ENCODE measurements at places on chromosomes 3 and 15.

DNA sequence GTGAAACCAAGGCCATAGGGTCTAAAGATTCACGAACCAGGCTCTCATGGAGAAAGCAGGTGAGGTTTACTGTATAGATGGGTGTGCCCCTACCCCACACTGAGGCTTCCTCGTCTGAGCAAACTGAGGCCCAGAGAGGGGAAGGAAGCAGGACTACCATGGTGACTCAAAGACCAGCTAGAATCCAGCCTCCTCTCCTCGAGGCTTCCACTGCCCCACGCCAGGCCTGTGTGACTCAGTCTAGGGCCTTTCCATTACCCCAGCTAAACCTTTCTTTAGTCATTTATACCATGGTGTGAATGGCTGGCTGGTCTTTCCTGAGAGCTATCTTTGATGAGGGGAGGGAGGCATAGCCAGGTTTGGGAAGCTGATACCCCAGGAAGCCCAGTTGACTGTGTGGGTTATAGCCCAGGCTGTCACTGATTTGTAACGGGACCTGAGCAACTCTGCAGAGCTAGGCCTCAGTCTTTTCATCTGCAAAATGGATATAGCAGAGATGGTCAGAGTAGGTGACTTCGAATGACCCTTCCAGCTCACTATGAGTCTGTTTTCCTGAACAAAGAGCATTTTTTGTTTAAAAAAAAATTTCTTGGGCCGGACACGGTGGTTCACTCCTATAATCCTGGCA lies 3.0 kb upstream of the RHO start:
- DNase-seq = no peak

DNA sequence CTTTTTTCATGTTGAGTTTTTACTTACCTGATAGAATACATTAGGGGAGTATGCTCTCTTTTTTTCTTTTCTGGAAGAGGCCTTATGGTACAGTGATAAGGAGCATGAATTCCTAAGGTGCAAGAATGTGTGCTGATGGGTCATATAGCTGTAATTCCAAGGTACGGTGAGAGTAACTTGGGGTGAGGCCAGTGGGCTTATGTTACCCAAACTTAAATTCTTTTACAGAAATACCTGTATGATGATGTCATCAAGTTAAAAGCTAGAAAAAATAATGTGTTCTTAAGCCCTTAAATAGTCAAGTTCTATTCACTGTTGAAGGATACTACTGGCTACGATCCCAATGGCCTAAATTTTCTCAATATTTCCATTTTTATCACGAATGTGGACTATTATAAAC lies 111.2 kb downstream of the GMPS start:
- no peak for DNase-seq

DNA sequence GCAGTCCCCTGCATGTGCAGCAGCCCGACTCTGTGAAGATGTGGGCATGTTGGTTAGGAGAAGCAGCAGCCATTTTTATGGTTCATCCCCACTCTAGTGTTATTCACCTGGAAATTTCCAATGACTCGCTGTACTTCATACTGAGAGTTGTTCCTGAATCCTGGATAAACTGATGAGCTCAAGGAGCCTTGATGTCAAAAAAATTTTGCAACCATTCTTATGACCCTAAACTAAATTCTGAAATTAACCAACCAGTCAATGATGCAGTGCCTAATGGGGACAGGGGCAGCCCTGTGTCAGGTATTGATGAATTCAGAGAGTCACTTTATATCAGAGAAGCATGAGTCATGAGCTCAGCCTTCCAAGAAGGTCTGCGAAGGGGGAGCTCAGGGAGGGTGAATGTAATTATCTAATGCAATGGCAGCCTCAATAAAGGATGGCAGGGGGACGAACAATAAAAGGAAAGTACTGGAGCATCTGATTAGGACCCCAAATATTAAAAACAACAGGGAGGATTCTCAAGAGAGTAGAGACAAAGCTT lies 108.4 kb upstream of the VEPH1 start:
- DNase-seq = no peak

DNA sequence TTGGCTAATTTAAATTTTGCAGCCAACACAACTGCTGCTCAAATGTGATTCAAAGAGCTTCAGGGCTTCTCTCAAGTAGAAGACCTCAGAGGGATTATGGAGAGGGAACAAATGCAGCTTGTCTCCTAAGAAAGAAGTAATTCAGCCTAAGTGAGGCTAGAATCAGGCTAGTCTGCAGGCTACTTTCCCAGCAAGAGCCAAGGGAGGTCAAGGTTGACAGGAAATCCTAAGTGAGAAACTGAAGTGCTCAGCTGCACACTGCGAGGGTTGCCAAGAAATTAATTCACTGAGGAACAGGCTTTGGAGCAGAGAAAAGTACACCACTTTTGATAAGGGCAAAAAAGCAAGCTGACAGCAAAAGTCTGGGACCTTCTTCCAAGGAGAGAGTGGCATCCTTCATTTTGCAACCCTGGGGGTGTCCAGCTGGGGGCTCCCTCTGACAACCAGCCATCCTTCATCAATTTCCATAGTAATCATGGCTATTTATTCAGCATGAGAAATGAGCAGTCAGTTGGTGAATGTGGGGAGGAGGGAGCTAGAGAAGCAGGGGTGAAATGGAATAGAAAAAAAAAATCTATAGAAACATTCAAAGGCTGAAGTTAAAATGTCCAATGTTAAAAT lies 646.4 kb upstream of the ADAMTS9 start:
- DNase-seq = peak; percentile 18

- no peak for DNase-seq
Measured at GRCh38 chr3:72899349-72899765, 11.5 kb downstream of the GXYLT2 start.

- DNase-seq = no peak
Measured at GRCh38 chr3:55854494-55854893, 367.4 kb upstream of the WNT5A start.

DNA sequence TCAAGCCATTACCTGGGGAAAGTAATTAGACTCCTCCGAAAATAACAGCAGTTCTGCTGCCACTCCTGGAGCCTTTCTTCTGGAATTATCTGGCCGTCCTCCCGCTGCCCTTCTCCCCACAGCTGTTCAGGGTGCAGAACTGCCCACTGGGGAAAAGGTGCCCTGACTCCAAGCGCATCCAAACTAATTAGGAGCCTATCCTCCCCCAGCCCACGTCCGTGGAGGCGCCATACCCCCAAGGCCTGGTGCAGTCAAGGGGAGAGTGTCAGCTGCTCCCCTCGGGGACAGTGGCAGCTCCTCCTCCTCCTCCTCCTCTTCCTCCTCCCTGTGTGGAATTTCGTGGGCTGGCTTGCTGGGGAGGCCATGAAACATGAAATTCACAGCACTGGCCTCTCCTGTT lies 177.2 kb downstream of the XXYLT1 start:
- DNase-seq = no peak

GRCh38 chr3:122271246-122271898 lies 53.7 kb upstream of the CSTA start:
- DNase-seq = peak; percentile 51

DNA sequence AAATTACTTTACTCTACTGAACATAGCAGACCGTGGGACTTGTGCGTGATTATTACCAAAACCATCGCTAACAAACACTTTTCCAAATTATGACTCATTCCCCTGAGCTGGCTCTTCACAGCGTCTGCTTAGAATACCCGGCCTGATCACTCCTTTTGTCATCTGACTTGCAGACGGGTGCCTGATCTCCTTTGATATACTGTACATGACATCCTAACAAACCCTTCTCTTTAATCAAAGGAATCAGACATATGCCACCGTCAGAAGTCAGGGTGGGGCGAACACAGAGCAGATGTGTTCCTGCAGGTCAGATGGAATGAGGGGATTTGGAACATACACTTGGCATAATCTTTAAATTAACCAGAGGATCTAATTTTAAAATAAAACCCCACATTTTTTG lies 48.5 kb upstream of the SH3GL3 start:
- peak; percentile 2 for DNase-seq

GRCh38 chr15:42577514-42578031 lies 2.2 kb downstream of the STARD9 start:
- DNase-seq = peak; percentile 38

DNA sequence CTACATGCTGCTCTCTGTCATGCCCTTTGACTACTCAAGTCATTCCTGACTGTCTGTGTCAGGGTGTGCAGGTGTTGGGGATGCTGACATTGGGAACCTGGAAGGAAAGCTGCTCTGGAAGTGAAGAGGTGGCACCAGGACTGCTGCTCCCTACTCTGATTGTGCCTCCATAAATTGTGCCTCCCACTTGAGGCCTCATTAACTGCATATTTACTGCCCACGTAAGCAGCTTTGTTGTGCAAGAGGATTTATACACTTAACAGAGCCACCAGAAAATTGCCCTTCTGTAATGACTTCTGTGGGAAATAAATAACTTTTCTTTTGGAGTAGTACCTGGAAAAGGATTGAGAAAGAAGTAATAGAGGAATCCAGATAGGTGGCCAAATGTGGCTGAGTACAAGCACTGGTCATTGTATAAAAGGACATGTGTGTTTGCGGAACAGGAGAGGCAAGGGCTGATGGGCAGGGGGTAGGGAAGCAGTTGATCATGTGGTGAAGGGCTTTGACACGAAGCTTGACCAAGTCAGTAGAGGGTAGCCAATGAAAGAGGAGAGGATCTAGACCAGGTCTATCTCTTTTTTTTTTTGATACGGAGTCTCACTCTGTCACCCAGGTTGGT lies 24.8 kb downstream of the IL20RB start:
- no peak for DNase-seq

DNA sequence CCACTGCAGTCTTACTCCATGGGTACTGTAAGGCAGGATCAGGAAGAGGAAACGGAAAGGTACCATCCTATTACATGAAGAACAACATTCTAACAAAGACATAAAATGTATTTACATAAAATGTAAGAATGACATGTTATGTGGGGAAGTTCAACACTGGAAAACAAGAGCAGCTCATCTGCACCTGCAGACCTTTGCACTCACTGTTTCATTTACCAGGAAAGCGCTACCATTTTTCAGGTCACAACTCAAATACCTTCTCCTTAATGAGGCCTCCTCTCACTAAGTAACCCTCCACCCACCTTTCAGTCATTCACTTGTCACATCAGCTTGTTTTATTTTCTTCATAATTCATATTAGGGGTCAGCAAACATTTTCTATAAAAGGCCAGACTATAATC lies 2.6 kb downstream of the TMCC1 start:
- no peak for DNase-seq

DNA sequence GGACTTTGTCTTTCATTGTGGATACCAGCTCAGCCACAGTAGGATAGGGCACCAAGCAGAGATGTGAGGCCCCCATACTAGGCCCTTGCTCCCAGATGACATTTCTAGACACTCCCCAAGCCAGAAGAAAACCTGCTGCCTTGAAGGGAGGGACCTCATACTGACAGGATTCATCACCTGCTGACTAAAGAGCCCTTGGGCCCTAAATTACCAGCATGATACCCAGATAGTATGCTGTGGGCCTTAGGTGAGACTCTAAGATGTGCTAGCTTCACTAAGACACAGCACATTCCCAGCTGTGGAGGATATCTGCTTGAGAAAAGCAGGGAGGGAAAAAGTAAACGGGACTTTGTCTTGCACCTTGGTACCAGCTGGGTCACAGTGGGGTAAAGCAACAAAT lies 324.0 kb downstream of the TBL1XR1 start:
- no peak for DNase-seq

GRCh38 chr3:142501004-142501926 lies 53.4 kb upstream of the XRN1 start:
- DNase-seq = no peak

GRCh38 chr3:184827572-184827971 lies 15.6 kb downstream of the VPS8 start:
- no peak for DNase-seq

DNA sequence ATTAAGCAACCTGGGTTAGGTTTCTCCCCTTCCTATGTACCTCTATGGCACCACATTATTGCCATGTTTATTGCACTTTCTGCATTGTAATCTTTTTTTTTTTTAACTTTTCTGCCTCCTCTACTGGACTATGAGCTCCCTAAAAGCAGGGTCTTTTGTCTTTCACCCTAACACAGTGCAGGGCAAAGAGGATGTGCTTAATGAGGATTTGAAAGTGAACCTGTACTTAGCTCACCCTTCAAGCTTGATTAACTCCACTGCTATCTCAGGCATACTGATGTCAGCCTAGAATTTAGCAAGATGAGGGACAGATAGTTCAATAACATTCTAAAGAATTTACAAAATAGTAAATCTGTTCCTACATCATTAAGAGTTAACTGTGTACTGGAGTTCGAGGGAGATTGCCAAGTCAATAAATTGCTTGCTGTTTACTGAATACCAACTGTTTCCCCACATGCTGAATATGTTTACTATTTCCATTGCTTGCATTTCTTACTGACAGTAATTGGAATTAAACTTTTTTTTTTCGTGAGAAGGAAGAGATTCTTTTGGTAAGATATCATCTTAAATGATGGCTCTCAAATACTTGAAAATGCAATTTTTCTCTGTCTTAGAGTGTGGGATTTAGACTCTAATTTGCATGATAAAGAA lies 15.7 kb upstream of the PPARG start:
- DNase-seq = no peak

- no peak for DNase-seq
Measured at GRCh38 chr3:45212095-45212468, 14.0 kb downstream of the TMEM158 start.

- DNase-seq = no peak
Measured at GRCh38 chr3:13529196-13530112, 19.5 kb upstream of the FBLN2 start.

DNA sequence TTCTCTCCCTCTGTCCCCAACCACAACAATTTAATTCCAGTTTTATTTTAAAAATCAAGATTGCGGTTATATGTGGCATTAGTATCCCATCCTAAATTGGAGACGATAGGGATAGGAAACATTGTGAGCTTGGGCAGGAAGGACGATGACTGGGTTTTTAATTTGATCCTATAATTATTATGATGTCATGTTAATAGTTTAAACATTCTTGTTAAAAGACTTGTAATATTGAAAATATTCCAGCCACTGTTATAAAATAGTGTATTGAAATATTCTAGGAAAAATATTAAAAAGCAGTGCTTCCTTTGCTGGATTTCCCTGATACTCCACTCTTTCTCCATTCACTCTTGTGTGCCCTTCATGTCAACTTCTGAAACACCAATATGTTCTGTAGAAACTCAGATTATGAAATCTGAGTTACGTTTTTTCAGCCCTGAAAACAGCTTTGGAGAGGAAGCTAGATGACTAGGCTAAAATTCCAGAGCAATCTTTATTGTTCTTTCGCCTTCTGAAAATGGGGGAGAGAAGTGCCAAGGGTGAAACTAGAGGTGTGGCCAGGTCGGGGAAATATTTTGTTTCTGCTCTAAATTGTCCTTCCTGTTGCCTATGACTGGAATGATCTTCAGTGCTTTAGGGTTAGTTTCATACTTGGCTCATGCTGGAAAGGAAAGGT lies 46.1 kb upstream of the MAP3K13 start:
- peak; percentile 69 for DNase-seq

DNA sequence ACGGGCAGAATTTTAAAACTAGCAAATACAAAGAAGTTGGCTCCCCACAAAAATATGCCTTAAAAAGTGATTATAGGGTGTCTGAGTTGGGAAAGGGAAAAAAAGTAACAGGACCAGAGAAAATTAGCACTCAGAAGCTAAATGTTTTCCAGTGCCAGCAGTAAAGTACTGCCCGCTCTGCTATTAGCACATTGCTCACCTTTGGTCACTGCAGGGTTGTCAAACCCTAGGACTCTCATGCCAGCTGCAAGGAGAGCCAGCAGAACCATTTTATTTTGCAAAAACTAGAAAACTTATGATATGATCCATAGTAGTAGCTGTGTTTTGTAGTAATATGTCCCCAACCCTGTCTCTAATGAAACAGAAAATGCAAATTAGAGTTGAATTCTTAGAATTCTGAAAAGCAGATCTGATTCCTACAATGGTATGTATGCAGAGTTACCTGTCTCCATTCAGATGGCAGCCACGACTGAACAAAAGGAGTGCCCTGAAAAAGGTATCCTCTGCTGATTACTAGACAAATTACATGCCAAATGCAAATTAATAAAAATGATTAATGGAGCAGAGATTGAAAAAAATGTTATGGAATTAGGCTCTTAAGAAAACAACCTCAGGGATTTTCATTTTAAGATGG lies 150.3 kb downstream of the SNRK start:
- no peak for DNase-seq

Measured in OCI-M1 (cell line).